ENCODE measurements at places on chromosomes 4 and X.

- no peak for DNase-seq
Measured at GRCh38 chr4:122863639-122864038, 37.0 kb downstream of the FGF2 start.

GRCh38 chr4:165210566-165210965, 3.2 kb downstream of the KLHL2 start:
- peak; percentile 26 for DNase-seq

- DNase-seq, result no peak
Measured at GRCh38 chr4:142161086-142161485, 524.7 kb downstream of the IL15 start.

DNA sequence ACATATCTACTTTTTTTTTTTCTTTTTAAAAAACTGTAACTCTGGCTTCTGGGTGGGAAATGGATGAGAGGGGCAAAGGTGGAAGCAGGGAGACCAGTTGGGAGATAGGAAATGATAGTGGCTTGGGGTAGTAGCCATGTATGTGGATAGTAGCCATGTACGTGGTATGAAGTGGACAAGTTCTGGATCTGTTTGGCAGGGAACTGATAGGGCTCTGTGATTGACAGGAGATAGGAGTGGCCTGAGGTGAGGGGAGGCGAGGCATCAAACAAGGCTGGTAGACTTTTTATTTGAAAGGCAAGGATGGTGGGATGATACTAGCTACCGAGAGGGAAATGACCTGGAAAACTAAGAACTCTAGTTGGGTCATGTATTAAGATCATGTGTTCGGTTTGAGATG, 117.8 kb downstream of the AFF1 start:
- no peak for DNase-seq

DNA sequence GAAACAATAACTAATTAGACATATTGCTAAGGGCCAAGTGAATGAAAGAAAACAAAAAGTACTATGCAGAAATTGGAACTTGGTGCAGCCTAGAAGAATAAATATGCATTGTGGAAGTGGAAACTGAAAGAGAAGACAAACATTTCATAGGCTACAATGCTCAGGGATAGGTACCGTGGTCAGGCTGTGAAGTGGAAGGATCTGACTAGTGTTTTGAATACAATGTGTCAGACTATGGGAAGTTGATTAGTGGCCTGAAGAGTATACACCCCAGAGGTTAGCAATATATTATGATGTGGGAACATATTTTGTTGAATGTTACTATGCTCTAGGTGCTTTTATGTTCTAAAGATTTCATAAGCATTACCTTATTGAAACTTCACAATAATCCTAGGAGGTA, 36.8 kb downstream of the GPRIN3 start:
- DNase-seq, result no peak

- DNase-seq, result peak; percentile 13
Measured at GRCh38 chrX:140723121-140723715, 13.7 kb downstream of the LINC00632 start.

- peak; percentile 60 for DNase-seq
Measured at GRCh38 chrX:13380211-13380610, 60.4 kb upstream of the ATXN3L start.

- no peak for DNase-seq
Measured at GRCh38 chr4:55838952-55839351, 14.5 kb upstream of the EXOC1 start.

- DNase-seq, result peak; percentile 86
Measured at GRCh38 chr4:2482693-2483092, 13.8 kb downstream of the RNF4 start.

- no peak for DNase-seq
Measured at GRCh38 chrX:69371159-69371558, 133.0 kb upstream of the NALF2 start.

GRCh38 chr4:73841243-73841925, 4.9 kb downstream of the CXCL6 start:
- peak; percentile 54 for DNase-seq

- no peak for DNase-seq
Measured at GRCh38 chrX:55695227-55696018, 22.1 kb upstream of the RRAGB start.

DNA sequence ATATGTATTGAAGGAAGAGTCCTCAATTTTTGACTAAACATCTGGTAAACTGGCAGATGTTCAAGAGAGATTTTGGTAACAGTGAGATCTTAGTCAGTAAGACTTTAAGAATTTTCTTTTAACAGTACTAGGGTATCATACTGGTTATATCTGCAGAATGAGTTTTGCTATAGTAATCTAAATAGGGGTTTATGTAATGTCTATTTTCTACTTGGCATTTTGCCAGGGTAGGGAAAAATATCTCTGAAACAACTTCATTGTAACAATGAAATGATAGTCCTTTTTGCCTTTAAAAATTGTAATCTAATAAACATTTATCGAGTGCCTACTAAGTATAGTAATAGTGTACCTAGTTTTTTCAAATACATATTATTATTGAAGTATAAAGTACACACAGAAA, 32.1 kb downstream of the XK start:
- no peak for DNase-seq

- DNase-seq, result no peak
Measured at GRCh38 chr4:839675-840443, 13.9 kb upstream of the CPLX1 start.

GRCh38 chr4:172357006-172357540, 543.9 kb downstream of the GALNTL6 start:
- DNase-seq, result no peak

- peak; percentile 69 for DNase-seq
Measured at GRCh38 chrX:43741843-43742573, 85.9 kb downstream of the MAOA start.

- DNase-seq, result peak; percentile 15
Measured at GRCh38 chrX:135973025-135973547, 702 bp downstream of the MMGT1 start.

DNA sequence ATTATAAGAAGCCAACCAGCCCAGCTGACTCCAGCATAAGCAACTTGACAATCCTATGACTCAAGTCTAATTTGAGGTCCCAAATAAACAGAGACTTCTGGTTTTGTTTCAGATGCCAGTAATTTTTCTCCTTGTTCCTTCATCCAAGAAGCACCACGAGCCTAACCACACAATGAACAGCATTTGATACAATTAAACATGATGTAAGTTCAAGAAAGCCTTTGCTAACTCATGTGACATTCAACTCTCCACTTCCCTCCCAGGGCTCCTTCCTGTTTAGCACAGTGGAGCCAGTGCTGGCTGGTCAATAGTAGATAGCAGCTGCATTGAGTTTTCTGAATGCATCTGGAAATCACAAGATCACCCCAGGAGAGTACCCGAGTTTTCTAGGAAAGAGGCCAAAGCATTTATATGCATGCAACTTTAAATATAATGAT, 206.3 kb downstream of the ARHGAP24 start:
- peak; percentile 97 for DNase-seq

- DNase-seq, result peak; percentile 47
Measured at GRCh38 chrX:63506320-63506719, 155.2 kb upstream of the SPIN4 start.

DNA sequence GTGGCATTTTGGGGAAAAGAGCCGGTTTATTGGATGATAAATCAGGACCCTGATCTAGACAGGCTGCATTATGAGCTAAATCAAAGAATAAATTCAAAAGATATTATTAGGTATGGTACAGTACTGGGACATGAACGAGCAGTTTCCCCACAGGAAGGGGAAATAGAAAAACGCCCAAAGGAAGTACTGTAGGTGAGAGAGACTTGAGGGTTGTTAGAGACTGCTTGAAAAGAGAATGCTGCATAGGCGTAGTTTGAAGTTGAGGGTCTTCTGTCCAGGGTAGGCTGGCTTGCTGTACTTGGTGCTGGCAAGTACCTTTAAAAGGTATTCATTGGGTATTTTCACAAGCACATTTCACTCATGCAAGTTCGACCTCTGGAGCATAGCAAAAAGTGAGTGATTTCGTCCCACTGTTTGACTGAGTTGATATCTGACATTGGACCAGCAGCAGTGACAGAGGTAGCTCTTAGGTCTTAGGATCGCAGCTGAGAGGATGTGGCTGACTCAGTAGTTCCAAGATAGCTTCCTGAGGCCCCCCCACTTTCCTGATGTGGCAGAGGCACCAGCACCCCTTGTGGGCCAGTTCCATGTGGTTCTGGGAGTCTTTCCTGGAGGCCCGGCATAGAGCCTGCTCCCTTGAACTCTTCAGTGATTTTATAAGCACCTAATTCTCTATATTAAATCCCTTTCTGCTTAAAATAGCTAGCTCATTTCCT, 64.3 kb downstream of the TMEM131L start:
- DNase-seq, result peak; percentile 36

GRCh38 chr4:89306486-89307177, 968 bp downstream of the GPRIN3 start:
- no peak for DNase-seq

DNA sequence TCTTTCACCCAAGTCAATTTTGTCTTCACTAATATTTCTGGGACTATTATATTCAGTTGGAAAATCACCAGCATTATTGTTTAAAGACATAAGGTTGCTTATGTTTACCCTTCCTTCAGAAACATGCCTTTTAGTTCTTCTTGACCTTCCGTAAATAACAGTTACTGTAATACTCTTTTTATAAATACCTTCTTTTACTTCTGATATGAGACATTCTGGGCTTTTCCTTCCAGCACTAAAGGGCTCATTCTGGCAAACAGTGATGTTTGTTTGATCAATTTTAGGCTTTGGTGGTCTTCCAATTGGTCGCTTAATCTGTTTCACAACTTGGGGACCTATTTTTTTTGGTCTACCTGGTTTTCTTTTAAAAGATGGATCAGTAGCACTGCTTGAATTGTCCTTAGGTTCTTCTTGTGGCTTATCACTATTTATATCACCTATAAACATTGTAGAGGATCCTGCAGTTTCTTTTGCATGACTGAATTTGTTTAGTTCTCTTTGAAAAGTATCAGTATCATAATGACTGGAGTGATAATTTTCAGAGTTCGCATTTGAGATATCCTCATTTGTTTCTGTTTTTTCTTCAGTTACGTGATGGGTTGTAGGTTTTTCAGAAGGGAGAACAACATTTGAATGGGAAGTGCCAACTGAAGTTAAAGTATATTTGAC, 64.8 kb downstream of the NCAPG start:
- DNase-seq, result no peak

DNA sequence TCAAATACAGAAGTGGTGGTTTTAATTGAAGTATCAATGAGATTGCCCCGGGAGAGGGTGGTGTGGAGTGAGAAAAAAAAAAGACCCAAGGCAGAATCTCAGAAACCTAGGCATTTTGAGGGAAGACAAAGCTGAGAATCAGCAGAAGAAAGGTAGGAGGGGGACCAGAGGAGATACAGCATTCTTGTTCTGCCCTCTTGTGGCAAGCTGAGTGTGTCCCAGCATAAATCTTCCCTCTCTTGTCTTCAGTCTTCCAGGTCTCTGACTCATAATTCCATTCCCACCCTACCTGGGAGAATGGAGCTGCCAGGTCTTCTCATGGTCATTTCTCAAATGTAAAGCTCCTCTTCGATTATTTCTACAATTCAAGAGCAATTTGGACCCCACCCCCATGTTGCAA, 32.7 kb upstream of the MAGED1 start:
- DNase-seq, result peak; percentile 49

DNA sequence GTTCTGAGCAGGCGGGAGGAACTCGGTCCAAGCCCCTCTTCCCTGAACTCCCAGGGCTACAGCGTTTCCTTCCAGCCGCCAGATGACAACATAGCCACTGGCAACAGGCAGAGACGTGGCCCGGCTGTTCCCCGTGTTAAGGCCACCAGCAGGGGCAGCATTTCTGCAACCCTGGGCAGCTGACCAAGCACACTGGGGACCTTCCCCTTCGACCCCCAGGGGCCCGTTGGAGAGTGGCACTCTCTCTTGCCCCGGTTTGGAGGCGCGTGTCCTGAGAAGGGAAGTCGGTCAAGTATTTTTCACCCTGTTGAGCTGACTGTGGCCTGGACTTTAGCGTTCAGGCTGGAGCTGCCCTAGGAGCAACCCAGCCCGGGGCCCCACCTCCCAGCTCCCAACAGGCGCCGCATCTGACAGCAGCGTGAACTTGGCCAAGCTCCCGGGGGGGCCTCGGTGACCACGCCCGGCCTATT, 37.6 kb downstream of the ZBTB49 start:
- DNase-seq, result peak; percentile 28

DNA sequence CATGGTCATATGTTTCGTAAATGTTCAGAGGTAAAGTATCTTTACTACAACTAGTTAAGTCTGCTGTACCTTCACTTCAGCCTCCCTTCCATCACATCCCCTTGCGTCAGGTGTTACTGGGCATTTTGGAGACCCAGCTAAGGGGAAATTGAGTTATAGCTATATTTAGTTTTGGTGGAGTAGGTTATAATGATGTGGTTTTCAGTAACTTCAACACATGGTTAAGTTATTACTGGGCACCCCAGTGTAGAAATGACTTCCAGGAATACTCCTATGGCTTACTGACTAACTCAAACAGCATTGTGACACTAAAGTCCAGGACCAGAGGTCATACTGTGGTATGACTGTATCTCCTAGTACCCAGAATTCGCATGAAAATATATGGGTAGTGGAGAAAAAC, 23.4 kb upstream of the ACSL1 start:
- DNase-seq, result no peak

DNA sequence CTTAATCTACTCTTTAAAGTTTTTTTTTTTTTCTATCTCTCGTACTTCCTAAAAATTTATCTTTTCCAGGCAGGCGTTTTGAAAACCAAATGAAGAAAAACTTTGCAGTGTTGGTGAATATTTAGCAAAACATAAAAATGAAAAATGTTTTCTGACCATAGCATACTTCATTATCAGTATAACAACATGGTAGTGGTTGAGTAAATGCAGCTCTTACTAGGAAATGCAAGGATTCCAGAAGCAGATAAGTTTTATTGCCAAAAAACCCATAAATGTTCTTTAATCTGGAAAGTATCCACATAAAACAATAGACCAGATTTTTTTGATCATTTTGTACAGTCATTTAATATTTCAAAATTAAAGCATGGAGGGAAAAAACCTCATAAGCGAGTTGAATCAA, 136.9 kb upstream of the GUCY1A1 start:
- DNase-seq, result no peak

DNA sequence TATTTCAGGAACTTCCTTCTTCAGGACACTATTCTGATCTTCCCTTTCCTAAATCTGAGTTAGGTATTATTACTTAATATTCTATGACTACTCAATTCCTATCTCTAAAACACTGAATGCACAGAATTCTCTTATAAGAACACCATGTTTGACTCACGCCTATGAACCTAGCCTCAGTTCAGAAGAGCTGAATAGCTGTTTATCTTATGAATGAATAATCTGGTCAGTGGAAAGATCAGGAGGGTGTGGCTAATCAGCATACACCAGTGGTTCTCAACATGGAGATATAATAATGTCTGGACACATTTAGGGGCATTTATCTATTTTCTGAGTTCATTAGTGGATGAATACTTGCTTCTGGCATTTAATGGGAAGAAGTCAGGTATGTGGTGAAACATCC, 24.2 kb downstream of the EPHA5 start:
- DNase-seq, result peak; percentile 66

- DNase-seq, result no peak
Measured at GRCh38 chrX:29834764-29835163, 380.6 kb upstream of the MAGEB2 start.

GRCh38 chr4:112410364-112410763, 105.6 kb downstream of the NEUROG2 start:
- no peak for DNase-seq

Data from iris pigment epithelial cell (primary cell).